ENCODE measurements at places on chromosomes 1 and 21.
A peak's percentile ranks its signal among the peaks of the same experiment; 100 is the strongest.

- DNase-seq: no peak
Observed at GRCh38 chr1:175204330-175204729, 11.8 kb upstream of the KIAA0040 start.

DNA sequence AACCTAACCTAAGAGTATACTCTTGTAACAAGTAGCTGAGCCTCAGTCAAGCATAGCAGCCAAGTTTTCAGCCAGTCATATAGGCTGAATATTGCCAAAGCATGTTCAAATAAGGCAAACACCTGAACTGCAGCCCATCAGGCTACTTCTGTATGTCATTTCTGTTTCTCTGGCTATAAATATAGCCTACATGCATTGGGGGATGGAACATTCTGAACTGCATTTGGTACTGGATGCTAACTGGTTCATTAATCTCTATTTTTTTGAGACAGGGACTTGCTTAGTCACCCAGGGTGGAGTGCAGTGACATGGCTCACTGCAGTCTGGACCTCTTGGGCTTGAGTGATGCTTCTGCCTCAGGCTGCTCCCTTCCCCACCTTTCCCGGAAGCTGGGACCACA is 37.3 kb downstream of the MAST2 start:
- no peak for DNase-seq

DNA sequence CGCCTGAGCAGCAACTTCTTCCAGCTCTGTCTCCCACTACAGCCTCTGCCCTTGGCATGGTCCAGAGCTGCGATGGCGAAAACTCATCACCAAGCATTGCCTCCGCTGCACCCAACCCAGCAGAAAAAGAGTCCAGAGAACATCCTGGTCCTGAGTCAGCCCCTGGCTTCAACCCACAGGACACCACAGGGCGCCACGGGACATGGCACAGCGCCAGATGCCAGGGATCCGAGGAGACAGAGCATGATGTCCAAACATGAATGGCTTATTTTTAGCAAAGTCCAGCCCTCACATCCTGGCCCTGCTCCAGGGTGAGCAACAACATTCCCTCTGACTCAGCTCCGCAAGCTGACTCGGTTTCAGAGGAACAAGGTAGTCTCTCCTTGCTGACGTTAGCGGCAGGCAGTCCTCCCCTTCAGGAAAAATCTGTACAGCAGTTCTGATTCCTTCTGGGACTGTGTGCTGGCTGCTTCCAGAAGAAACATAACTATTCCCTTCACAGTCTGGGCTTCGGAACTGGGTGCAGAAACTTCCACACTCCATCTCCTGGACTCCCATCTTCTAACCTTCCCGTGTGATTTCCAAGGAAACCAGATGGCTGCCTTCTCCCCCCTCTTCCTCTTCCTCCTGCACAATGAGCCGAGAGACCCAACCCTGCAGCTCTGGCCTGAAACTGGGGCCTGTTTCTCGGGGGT is 131.3 kb downstream of the TOMM20 start:
- DNase-seq: peak; percentile 96

GRCh38 chr1:76866566-76866965 is 714 bp upstream of the ST6GALNAC5 start:
- no peak for DNase-seq

GRCh38 chr1:76782809-76783208 is 84.5 kb upstream of the ST6GALNAC5 start:
- no peak for DNase-seq

Data from SW480 (cell line).